ENCODE measurements at places on chromosomes 4 and X.

DNA sequence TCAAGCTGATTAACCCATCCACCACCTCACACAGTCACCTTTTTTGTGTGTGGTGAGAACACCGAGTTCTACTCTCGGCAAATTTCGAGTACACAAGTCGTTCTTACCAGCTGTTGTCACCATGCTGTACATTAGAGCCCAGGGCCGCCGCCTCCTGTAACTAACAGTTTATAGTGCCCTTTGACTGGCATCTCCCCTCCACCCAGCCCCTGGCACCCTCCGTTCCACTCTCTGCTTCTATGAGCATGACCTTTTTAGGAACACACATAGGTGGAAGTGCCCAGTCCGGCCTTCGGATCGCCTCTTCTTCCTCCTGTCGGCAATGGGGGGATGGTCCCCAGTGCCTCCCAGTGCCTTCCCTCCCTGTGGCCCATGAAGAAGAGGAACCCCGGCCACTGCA is 141.4 kb downstream of the STK32B start:
- DNase-seq = no peak

GRCh38 chr4:19807505-19807904 is 444.2 kb upstream of the SLIT2 start:
- DNase-seq = no peak

GRCh38 chr4:144989306-144989705 is 108.7 kb downstream of the ANAPC10 start:
- no peak for DNase-seq

DNA sequence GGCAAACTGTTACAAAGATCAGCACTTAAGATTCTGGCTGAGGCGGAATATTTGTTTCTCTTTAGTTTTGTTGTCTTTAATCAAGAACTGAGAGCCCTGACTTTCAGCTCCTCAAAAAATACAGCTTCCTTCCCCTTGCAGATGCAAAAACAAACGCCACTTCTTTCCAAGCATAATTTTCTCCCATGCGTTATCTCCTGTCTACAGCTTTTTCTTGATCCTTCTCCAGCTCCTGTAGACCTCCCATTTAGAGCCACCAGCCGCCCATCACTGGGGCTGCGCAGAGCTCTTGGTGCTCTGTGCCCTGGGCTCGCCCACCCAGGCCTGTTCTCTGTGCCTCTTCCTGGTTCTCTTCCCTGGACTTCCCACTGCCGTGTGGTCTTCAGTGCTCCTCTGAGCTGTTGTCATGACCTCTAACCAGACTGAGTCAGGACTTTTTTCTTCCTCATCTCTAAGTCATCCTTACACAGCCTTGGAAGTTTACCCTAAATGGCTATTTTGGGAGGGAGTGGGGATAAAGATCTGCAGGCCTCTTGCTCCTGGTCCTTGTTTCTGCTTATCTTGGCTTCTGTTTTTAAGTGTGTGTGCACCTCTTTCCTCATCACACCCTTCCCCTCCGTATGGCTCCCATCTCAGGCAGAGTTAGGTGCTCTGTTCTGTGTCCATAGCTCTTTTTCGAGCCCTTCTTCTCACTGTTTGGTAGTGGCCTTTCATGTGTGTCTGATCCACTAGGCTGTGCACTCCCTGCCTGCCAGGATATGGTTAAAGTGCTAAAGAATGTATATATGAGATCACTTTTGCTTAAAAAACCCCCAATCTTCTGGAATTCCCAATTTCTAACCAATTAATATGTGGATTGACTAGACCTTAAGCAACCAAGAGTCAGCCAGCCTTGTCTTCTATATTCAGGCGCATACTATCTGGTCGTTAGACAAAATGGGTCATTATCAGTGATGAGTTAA is 122.5 kb downstream of the PTTG2 start:
- no peak for DNase-seq

DNA sequence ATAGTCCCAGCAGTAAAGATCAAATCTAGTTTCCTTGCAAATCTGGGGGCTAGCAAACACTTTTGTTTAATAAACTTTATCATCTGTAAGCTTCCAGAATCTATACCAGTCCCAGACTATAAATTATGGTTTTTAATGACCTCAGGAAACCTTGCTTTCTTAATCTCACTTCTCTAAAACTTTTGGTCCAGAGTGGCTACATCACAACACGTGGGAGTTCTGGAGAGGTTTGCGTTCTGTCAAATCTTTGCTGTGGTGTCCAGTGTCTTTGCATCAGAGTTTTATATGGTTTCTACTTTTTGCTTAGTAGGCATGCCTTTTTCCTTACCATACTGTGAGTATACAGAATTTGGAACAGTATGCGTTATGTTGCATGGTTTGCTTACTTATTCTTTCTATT is 193.9 kb downstream of the ANK2 start:
- no peak for DNase-seq

DNA sequence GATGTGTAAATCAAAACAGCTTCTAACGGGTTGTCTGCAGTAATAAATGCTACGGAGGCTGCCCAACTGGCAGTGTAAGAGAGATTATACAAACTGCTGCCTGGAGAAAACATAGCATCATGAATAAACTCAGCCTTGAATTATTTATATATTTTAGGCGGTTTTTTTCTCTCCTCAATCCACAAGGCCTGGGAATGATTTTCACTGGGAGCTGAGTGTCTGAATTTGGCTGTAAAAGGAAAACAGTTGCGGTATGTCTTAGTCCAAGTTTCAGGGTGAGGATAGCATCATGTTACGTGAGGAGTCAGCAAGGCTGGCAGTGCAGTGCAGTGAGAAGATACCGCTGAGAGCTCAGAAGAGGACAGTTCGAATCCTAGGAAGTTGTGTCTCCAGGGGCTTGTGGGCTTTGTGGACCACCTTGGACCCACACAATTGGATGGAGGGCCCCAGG is 291.5 kb upstream of the BOD1L1 start:
- DNase-seq = no peak

- DNase-seq = no peak
Measured at GRCh38 chr4:88318751-88319350, 34.5 kb upstream of the PPM1K start.

DNA sequence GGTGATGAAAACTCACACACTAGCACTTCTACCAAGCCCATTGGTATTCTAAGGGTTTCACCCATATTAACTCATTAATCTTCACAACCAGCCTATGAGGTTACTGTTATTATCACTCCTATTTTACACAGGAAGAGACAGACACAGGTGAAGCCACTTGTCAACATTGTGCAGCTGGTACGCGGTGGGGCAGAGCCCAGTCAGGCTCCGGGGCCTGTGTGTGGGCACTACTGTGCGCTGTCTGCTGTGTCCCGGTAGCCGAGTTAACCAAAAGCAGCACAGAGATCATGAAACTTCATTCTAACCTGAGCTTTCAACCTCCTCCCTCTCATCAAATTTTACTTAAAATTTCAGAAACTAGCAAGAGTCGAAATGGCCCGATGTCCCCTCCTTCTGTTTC is 111.3 kb downstream of the PHKA2 start:
- no peak for DNase-seq

DNA sequence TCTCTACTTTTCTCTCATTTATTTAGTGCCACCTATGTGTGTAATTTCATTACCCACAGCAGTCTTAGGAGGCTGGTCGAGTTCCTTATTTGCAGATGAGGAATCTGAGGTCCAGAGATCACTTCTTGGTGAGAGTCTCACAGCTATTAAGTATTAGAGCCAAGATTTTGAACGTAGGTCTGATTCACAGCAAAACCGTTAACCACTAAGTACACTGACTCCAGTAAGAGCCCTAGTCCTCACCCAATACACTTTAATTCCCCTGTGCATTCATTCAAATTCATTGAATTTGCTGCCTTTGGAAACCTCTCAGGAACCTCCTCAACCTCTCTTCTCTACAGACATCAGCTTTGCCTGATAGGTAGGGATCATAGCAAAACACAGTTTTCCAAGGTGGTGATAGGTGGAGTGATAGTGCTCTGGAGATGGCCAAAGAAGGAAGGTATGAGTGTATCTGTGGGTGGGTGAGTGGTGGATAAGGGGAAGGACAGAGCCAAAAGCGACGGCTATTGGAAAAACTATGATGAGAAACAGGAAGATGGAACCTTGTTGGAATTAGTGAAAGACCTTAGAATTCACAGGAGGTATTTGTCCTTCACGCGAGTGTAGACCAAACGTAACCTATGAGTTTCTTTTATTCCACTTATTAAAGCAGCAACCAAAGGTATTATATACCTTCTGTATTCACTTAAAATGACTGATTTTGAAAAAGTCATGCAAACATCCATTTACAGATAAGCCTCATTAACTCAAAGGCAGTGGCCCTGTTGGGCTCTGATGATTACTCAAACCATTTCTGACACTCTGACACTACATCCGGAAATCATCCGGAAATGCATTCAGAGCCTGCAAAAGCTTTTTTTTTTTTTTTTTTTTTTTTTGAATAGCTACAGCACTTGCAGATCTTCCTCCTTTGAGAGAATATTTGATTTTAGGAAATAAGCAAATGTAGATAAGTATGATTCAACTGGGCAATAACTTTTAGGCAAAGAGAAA is 6.3 kb downstream of the FMR1 start:
- peak; percentile 74 for DNase-seq

DNA sequence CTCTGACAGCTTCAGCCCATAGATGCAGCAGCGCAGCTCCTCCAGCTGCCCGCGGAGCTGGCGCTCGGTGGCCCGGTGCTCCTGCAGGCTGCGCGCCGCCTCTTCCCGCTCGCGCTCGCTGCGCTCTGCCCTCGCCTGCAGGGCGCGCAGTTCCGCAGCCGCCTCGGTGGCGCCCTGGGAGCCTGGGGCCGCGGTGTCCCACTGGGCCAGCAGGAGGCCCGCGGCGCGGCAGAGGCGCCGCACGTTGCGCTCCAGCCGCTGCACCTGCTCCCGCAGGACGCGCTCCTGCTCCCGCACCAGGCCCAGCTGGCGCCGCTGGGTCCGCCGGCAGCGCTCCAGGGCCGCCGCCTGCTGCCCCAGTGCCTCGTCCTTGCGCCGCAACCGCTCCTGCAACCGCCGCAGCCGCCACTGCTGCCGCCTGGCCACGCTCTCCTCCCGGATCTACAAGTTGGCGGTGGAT is 10.1 kb downstream of the C4orf50 start:
- DNase-seq = peak; percentile 25

- peak; percentile 68 for DNase-seq
Measured at GRCh38 chrX:53715346-53715924, 28.9 kb upstream of the HUWE1 start.

DNA sequence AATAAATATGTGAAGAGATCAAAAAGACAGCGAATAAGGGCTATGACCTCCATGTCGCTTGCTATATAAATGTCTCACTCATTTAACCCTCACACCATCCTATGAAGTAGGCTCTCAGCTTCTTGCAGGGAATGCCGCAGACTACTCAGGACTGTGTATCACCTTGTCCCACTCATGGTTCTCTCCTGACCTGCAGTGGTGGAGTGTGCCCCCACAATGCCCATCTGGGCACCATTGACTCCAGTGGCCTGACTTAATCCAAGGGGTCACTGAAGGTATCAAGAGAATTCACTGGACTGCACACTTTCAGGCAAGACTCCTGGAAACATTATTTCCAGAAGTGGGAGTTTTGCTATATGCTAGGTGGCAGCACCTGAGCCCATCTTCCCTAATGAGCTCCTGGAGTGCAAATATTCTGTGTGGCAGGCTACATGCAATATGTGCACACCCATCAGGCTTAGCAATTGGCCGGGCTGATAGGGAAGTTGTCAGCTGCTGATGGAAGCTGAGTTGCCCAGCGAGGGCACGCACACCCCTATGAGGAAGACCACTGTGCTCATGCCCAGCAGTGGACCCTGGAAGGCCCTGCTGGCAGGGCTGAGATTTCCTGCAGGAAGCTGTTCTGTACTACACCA is 8.2 kb upstream of the EFNB1 start:
- DNase-seq = no peak

DNA sequence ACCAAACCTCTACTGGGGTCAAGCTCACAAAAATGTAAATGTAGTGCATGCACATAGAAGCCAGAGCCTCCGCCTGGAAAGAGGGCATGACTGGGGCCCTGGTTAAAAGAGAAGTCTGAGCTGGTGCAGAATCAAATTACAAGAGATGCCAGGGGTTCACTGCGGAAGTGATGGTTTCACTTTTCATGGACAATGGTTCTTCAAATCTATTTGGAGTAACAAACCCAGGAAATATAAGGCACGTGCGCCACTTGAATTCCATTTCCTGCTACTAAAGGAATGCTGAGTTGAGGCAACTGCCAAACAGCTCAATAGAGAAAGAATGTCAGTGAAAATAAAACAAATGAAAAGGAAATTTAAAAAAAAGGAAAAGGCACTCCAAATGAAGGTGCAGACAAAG is 79.8 kb downstream of the FUNDC1 start:
- no peak for DNase-seq

DNA sequence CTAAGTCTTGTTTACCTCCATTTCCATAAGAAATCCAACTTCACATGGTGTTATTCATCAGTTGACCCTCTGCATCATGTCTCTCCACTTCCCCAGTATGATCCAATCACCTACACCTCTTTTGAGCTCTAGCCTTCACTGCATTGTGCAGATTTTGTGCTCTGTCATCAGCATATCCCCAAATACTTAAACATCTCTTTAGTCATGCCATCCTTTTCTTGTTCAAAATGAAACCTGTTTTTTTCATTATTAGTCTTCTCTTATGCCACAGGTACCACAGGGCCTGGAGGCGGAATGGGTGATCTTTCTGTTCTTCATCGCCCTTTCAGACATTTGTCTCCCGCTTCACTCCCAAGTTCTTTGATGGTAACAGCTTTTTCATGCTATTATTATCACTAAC is 382.7 kb upstream of the GALNTL6 start:
- DNase-seq = peak; percentile 37

DNA sequence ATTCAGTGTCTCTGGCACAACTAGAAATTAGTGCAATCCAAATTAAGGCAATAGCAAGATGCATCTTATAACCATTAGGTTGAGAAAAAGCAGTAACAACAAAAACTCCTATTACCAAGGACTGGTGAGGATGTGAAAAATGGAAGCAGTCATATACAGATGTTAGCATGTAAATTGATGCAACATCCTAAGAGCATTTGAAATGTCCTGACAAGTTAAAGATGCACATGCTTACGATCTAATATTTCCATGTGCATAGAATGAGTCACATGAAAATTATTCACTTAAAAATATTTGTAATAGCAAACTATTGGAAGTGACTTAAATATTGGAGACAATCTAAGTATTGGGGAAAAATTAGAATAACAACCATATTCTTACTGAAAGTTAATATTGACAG is 163.0 kb downstream of the FAM13A start:
- DNase-seq = no peak

GRCh38 chrX:21369613-21370012 is 4.6 kb upstream of the CNKSR2 start:
- DNase-seq = no peak

DNA sequence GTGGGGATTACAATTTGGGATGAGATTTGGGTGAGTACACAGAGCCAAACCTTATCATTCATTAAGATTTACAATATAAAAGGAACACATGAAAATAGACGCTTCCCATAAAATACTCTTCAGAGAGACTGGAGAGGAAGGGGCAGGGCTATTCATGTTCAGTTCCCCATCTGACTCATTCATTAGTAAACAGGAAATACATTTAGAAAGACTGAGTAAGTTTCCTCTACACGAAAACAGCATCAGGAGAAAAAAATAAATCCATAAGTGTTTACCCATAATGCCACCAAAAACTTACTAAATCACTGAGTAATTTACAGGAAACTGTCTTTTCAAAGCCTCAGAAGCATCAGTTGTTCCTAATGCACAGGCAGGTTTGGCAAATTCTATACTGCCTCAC is 255.4 kb upstream of the CXorf51A start:
- DNase-seq = peak; percentile 1

Measured in activated CD4-positive, alpha-beta T cell treated with anti-CD3 and anti-CD28 coated beads, Interleukin-10, Interleukin-2, amounts not matched to agents 100 ng/mL and 50 ng/mL, durations not matched to agents 16 hours and 8 hours (primary cell).